SK-N-SH (cell line): ENCODE measurements at places on chromosomes 11 and 22. TPM values are rescaled to one million over a fixed set of nuclear protein-coding genes. Genes with fewer than 3 reads are reported as not detected.

HBB gene
- polyA plus RNA-seq = not detected in 2 replicates

DNA sequence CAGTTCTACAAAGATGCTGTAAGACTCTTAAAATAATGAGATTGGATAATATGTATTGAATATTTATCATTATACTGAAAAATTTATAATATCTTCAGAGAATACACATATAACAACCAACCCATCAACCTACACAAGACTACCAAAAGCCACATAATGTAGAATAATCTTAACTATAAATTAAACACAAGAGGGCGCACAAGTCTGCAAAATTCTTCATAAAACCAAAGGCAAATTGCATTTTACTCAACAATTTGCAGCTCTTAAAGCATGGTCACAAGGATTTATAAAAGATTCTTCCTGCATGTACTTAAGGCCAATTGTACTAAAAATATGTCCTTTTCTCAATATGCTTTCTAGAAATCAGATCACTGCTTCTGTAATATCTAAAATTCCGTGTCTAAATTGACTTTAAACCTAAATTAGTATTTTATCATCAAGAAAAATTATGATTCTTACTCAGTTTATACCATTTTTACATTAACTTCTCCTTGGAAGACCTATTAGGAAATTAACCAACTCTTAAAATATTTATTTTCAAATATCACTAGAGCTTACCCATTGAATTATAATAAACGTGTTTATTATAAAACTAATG lies 79.0 kb downstream of the TTC28 start:
- H3K4me1 ChIP-seq = peaks cover 3% of the 10 kb centered on the region; the same call in 1 of the 2 replicates
- peak; percentile 25 for DNase-seq
- H3K27ac ChIP-seq = no peak overlapping the region
- H3K27me3 ChIP-seq = no peaks in the 10 kb centered on the region
- H3K36me3 ChIP-seq = no peaks in the 10 kb centered on the region

BIRC3 gene
- polyA plus RNA-seq = 0.46 and 0.62 TPM in 2 replicates

SLC15A3 gene
- polyA plus RNA-seq = 0.13 TPM in 1 of 2 replicates, not detected in the other

DNA sequence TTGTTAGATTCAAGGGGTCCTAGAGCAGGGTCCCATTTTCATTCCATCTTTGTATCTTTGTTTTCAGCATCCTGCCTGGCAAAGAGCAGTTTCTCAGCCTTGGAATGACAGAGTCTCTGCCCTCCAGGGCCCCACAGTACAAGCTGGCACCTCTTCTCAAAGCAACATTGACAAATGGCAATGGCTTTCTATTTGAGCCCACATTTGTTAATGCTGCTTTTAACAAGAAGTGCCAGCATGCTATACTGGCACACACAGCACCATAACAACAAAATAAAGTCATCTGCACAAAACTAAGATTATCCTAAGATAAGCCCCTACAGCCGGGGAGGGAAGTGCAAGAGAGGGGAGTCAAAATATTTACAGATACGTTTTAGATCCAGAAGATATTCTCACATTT lies 309.7 kb upstream of the C11orf87 start:
- H3K4me3 ChIP-seq = no peak overlapping the region
- peak overlapping the region; percentile 62; the same call in 1 of the 2 replicates for H3K27ac ChIP-seq
- H3K4me1 ChIP-seq = peaks cover 13% of the 10 kb centered on the region; the same call in 1 of the 2 replicates
- no peaks in the 10 kb centered on the region for H3K27me3 ChIP-seq

DNA sequence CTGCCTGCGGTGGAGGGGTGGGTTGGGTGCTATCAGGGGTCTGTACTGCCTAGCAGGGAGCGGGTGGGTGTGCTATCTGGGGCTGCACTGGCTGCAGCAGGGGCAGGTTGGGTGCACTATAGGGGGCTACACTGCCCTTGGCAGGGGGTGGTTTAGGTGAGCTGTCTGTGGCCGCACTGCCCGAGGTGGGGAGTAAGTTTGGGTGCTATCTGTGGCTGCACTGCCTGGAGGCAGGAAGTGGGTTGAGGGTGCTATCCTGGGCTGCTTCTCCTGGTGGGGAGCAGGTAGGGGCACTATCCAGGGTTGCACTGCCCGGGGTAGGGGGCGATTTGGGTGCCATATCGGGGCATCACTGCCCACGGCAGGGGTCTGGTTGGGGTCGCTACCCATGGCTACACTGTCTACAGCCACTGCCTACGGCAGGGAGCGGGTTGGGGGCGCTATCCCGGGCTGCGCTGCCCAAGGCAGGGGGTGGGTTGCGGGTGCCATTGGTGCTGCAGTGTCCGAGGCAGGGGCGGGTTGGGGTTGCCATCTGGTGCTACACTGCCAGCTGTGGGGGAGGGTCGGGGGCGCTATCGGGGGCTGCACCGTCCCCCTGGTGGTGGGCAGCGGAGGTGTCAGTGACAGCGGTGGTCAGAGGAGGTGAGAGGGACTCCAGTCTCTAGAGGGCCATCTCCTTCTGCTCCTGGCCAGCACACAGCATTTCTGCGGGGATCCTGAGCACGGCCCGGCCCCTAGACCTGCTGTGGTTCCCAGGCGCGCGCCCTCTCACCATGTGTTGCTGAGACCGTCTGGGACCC lies 1.3 kb upstream of the RFPL2 start:
- DNase-seq = peak; percentile 77
- H3K27me3 ChIP-seq = peaks cover 18% of the 10 kb centered on the region; the same call in 1 of the 2 replicates
- no peaks in the 10 kb centered on the region for H3K4me1 ChIP-seq
- no peak overlapping the region for H3K27ac ChIP-seq
- no peaks in the 10 kb centered on the region; the same call in 1 of the 2 replicates for H3K36me3 ChIP-seq
- peak overlapping the region; percentile 58 for H3K4me3 ChIP-seq

DNA sequence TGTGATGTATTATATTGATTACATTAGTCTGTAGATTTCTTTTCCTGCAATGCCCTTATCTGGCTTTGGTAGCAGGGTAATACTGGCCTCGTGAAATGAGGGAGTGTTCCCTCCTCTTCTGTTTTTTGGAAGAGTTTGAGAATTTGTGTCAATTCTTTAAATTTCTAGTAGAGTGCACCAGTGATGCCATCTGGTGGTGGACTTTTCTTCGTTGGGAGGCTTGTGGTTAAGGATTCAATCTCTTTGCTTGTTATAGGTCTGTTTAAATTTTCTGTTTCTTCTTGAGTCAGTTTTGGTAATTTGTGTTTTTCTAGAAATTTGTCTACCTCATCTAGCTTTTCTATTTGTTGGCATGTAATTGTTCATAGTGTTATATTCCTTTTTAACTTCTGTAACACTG lies 18.9 kb downstream of the SHANK3 start:
- peak overlapping the region; percentile 35; the same call in 1 of the 2 replicates for H3K4me3 ChIP-seq
- no peaks in the 10 kb centered on the region for H3K27me3 ChIP-seq
- H3K27ac ChIP-seq = no peak overlapping the region
- H3K4me1 ChIP-seq = no peaks in the 10 kb centered on the region
- H3K36me3 ChIP-seq = no peaks in the 10 kb centered on the region

DNA sequence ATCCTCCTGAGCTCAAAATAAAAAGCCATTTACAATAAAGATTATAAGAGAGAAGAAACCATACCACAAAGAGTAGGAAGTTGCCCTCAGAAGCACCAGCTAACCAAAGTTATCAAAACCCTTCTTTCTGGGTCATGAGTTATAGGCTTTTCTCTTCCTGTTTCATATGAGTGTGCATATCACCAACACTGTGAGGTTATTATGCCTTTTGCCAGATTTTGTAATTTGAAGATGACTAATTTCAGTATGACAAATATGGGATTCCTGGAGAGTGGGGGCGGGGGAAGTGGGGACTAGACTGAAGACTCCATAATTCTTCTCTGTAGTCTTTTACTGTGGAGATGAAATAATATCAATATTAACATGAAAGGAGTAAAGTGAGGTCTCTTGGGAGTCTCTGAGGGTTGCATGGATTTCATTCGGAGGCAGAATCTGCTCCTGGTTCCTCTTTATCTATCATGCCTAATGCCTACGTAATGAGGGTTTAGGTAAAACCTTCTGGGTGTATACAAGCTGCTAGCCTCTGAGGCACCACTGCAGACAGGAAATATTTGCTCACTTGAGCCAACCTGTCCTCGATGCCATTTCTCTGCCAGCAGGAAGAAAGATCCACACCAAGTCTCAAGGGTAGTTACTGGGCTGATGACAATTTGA lies 2.1 kb downstream of the LPXN start:
- peaks cover 37% of the 10 kb centered on the region for H3K4me1 ChIP-seq
- no peaks in the 10 kb centered on the region for H3K27me3 ChIP-seq
- no peak for DNase-seq
- peak overlapping the region; percentile 100 for H3K27ac ChIP-seq
- peaks cover 7% of the 10 kb centered on the region for H3K36me3 ChIP-seq

- no peaks in the 10 kb centered on the region for H3K4me1 ChIP-seq
- DNase-seq = no peak
- no peak overlapping the region for H3K4me3 ChIP-seq
- H3K27me3 ChIP-seq = no peaks in the 10 kb centered on the region
- no peak overlapping the region for H3K27ac ChIP-seq
Measured at GRCh38 chr11:30155428-30155827, 75.4 kb upstream of the FSHB start.

POTEH gene
- 1.3 TPM in 2 replicates for polyA plus RNA-seq

- H3K36me3 ChIP-seq = no peaks in the 10 kb centered on the region
- no peak for DNase-seq
- no peak overlapping the region for H3K27ac ChIP-seq
- no peaks in the 10 kb centered on the region for H3K27me3 ChIP-seq
- H3K4me3 ChIP-seq = no peak overlapping the region
- no peaks in the 10 kb centered on the region for H3K4me1 ChIP-seq
Measured at GRCh38 chr22:25823276-25823675, 81.3 kb downstream of the MYO18B start.

DNA sequence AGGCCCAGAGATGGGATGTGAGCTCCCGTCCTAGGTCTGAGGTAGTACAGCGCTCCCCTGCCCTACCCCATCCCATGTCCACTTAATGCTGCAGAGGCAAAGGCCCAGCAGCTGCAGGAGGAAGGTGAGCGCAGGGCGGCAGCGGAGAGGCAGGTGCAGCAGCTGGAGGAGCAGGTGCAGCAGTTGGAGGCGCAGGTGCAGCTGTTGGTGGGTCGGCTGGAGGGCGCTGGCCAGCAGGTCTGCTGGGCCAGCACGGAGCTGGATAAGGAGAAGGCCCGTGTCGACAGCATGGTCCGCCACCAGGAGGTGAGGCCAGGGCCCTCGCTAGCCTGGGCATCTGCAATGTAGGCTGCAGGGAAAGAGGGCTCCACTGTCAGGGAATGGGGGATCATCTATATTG lies 15.2 kb downstream of the CCDC157 start:
- no peak overlapping the region for H3K27ac ChIP-seq
- no peak for DNase-seq
- H3K27me3 ChIP-seq = no peaks in the 10 kb centered on the region

DNA sequence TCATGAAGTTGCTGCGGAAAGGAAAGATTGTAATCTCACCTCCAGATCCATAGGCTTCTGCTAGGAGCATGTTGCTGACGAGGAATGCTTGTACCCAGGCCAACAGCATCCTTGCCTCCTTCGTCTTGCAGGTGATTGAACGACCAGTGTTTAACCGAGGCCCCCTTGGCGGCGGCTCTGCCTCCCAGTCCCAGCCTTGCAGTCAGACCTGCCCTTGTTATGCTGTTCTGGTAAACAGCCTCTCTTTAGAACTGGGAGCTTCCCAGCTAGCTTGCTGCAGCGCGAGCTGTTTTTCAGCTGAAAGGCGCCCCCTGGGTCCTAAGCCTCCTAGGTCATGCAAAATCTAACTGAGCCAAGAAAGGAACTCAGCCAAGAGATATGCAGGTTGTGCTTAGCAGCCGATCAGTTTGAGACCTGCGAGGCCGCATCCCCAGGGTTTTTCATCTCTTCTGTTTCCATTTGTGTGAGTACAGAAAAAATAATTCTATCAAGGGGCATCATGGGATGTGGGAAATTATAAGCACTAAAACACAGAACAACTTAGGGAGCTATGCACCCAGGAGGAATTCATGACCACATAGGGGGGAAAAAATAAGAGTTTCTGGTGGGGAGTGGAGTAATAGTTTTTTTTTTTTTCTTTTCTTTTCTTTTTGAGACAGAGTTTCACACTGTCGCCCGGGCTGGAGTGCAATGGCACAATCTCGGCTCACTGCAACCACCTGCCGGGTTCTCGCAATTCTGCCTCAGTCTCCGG lies at the start of gene PIK3IP1:
PIK3IP1 (minus strand) TSS at position 253 of the 754 bp plus-strand sequence; CDS start at position 109, 144 bp downstream.
- DNase-seq = peak; percentile 83
- H3K4me3 ChIP-seq = peak within 1 kb of the TSS; percentile 74

DNA sequence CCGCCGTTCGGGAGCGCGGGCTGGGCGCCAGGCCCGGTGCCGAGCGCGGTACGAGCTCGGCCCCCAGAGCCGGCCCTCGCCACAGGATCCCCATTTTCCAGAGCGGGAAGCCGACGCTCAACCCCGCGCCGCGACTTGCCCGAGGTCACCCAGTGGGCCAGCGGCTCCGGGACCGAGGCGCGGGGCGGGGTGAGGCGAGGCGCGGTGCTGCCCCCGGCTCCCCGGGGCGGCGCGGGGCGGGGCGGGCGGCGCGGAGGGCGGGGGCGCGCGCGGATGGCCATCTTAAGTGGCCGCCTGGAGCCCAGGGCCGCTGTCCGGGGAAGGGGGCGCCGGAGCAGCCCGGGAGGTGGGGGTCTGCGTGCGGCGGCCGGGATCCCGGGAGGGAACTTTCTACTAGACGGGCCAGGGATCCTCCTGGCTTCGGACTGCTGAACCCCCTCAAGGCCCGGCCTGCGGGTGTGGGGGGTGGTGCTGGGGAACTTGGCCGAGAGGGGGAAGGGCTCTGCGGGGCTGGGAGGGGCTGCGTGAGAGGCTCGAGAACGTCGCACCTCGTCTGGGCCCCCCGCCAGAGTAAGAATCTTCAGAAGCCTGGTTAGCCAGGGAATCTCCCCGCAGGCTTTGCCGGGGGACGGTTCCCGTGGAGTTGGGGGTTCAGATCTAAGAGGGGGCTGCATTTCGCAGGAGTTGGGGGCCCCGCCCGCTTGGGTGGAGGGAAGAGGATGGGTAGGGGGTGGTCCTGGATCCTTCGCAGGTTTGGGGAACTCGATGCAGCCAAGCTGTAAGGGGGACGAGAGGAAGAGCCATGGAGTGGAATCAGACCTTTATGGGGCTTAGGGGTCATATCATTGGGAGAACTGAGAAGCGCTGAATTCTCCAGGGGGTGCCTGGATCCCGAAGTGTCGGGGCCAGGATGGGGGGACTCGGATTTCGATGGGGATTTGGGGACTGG lies 678 bp upstream of the INPPL1 start:
- peaks cover 25% of the 10 kb centered on the region; the same call in 1 of the 2 replicates for H3K36me3 ChIP-seq
- H3K27me3 ChIP-seq = no peaks in the 10 kb centered on the region
- H3K4me1 ChIP-seq = peaks cover 34% of the 10 kb centered on the region
- H3K4me3 ChIP-seq = peak overlapping the region; percentile 96
- H3K27ac ChIP-seq = peak overlapping the region; percentile 91

GRCh38 chr11:114972105-114972504 lies 293.8 kb downstream of the NXPE2 start:
- H3K27me3 ChIP-seq = no peaks in the 10 kb centered on the region
- no peak overlapping the region for H3K4me3 ChIP-seq
- DNase-seq = no peak
- no peaks in the 10 kb centered on the region for H3K4me1 ChIP-seq
- H3K36me3 ChIP-seq = no peaks in the 10 kb centered on the region
- no peak overlapping the region for H3K27ac ChIP-seq
